ENCODE measurements at places on chromosomes 2 and 18.
A peak's percentile ranks its signal among the peaks of the same experiment; 100 is the strongest.

GRCh38 chr2:121707344-121707919 is 29.2 kb downstream of the NIFK start:
- no peak for DNase-seq

DNA sequence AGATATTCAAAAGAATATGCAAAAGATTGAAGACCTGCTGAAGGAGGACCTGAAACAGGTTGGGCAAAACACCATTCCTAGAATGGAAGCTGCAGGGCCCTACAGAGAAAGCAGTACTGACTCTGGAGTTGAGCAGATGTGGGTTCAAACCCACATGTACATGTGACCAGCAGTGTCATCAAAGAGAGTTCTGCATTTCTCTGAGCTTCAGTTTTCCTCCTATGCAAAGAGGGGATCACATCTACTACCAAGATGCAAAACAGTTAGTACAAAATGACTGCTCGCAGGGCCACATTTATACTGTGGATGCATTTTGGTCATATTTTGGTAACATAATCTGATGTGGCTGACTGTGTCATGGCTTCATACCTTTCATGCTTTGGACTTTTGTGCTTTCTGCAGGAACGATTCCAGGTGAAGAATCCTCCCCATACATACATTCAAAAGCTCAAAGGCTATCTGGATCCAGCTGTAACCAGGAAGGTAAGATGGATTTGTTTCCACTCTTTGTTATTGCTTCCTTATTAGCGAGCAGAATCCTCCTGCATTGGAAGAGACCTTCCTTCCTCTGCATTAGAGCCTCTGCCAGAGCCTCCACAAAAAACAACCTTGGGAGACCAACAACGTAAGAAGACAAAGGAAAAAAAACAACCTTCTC is 174.8 kb downstream of the PRPF40A start:
- DNase-seq, result no peak

GRCh38 chr2:5748946-5749345 is 56.8 kb downstream of the SOX11 start:
- DNase-seq, result no peak

DNA sequence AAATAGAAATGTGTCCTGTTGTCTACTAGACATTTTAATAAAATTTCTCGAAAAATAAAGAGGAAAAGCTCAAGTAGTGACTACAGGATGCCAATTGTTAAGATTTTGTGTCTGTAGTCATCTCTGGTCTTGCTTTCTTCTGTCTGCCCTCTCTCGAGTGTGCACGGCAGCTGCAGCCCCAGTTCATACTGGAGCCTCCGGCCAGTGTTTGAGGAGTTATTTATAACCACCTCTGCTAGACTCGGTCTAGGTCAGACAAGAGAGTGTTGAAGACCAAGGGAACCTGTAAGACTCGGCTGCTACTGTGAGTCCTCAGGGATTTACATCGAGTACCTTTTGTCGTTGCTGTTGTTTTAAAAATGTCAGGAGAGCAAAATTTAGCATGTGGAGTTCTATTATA is 810.1 kb upstream of the POU3F3 start:
- no peak for DNase-seq

GRCh38 chr18:11110509-11110908 is 38.9 kb downstream of the PIEZO2 start:
- DNase-seq, result no peak

GRCh38 chr2:219719521-219719920 is 92.1 kb downstream of the SLC4A3 start:
- DNase-seq, result no peak

DNA sequence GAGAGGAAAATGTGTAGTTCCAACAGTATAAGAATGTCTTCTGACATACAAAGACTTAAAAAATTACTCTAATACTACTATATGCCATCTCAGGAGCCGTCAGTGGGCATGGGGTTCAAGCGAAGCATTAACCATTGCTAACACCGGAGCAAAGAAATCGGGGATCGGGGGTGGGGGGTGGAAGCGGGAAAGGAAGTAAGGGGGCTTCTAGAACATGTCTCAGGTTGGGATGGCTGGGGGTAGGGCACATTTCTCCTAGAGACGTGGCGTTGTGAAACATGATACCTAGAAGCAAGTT is 702 bp downstream of the LMAN1 start:
- DNase-seq, result peak; percentile 66

DNA sequence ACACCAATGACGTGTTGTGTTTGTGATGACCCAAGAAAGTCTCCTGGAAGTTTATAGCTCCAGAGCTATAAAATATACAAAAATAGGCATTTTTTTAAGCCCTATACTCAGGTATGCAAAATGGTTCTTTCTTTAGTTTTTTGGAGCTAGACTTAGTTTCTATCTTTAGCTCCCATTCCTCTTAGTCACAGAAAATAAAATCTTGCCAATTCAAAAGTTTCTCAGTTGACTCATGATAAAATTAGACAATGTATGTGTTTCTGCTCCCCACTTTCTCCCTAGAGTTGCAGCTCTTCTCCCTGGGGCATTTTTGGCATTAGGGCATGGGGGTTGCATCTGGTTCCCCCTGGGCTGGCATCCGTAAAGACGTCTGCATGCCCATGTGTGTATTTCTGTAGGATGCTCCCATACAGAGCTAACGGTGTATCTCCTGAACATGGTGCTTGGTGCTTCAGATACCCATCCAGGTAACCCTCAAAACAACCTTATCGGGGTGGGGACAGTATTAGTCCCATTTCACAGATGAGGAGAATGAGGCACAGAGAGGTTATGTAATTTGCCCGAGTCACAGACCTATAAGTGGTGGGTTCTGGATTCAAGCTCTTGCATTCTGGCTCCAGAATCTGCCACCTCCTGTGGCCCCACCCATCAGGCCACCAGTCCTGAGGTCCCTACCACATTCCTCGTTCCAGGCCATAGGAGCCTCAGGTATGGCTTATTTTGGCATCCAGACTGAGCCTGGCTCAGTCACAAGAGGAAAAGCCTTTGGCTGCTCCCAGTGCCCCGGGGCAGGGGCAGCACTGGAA is 43.1 kb upstream of the ASAP2 start:
- peak; percentile 68 for DNase-seq

DNA sequence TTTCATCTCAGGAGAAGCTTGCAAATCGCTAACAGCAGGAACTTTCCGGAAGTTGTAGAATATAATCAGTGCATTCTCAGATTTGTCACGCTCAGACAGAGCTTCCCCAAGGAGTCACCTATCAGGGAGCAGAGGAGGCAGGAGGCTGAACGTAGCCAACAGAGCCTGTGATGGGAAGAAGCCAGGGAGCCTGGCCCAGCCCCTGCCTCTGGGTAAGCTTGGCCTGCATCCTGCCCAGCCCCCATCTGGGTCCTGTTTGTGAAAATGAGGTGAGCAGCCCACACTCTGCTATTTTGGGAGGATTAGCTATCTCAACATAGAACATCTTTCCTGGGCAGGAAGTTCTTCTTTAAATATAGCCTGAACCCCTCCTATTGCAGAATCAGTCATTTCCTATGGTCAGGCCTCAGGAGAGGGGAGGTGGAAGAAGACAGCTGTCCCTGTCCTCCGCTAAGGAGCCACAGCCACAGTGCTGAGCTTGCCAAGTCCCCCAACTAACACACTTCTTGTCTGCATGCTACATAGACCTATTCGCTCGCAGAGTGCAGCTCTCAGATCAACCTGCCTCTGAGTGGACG is 19.2 kb upstream of the PKDCC start:
- no peak for DNase-seq

DNA sequence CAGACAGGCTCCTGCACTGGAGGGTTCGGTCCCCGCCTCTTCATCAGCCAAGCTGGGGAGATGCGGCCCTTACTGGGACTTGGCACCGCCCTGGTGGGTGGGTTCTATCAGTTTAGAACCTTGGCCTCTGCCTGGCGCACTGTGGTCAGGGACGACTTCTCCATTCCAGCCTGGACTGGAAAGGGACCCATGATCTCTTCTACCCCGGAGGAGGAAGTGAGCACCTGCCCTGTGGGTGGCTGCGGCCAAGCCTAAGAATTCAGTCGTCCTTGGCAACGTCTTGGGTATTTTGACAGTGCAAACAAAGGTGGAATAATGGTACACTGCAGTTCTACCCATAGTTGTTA is 106.9 kb upstream of the CD302 start:
- no peak for DNase-seq

- DNase-seq, result no peak
These were observed 370.8 kb downstream of the TMEM182 start for GRCh38 chr2:103132536-103133217.

GRCh38 chr2:12513339-12513738 is 203.4 kb upstream of the TRIB2 start:
- DNase-seq, result no peak

GRCh38 chr2:88024509-88024908 is 8.2 kb upstream of the RNU2-63P start:
- no peak for DNase-seq

DNA sequence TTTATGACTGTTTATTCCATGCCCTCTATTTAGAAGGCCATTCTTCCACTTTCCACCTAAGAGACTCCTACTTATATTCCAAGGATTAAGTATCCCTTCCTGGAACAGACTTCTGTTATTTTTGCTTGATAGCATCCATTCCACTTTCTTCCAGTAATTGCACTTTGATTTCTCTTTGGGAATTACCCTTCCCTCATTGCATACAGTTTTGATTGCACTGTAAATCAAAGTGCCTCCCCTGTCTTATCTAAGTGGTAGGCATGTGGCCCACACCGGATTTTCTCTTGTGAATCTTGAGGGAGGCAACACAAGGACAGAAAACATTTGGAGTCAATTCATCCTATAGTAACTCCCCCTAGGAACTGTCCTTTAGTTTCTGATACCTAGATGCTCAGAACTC is 120.4 kb downstream of the PDE11A start:
- no peak for DNase-seq

DNA sequence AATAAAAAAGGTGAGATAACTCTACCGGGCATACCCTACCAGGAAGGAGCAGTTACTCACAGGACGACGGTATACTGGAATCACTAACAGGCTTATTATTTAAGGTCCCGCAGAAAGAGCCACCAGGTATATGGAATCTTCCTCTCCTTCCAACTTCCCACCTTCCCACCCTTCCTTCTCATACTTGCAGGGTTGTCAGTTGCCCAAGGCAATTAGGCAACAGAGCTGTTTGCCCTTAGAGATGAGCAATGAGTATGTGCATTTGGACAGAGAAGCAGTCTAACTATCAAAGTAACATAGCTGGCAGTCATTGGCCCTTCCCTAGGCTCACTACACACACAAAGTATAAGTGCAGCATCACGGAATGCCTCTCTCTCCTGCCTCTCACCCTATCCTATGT is 32.1 kb upstream of the EVA1A start:
- no peak for DNase-seq

GRCh38 chr2:80001701-80002101 is 302.9 kb downstream of the LRRTM1 start:
- peak; percentile 18 for DNase-seq

GRCh38 chr2:66457545-66457944 is 22.6 kb downstream of the MEIS1 start:
- DNase-seq, result no peak

GRCh38 chr2:229376866-229377265 is 105.8 kb upstream of the PID1 start:
- peak; percentile 42 for DNase-seq

DNA sequence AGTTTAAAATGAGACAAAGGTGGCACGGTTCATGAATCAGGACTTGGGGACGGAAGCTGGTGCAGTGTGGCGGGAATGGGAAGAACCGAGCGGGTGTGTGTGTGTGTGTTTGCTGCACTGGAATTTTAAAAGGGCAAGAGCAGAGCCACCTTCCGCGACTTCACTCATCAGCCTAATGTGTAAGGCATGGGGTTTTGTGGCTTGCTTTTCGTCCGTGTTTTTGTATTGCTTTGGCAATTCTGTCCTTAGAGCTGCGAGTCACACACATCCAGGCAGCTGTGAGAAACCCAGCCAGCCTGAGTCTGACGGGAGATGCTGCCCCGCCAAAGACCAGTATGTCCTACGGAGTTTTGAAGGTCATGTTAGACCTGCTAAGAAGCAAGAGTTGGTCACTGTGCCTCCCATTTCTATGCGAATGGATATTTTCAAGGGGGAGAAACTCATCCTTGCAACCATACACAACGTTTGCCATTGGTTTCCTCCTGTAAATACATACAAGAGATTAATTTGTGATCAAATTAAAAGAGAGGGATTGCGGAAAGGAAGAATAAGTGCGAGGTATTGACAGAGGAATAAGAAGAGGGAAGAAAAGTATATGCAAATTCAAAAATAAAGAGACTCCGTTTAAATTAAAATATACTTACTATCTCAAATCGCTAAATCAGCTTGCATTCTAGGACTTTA is 665 bp upstream of the CACNB4 start:
- DNase-seq, result peak; percentile 20

DNA sequence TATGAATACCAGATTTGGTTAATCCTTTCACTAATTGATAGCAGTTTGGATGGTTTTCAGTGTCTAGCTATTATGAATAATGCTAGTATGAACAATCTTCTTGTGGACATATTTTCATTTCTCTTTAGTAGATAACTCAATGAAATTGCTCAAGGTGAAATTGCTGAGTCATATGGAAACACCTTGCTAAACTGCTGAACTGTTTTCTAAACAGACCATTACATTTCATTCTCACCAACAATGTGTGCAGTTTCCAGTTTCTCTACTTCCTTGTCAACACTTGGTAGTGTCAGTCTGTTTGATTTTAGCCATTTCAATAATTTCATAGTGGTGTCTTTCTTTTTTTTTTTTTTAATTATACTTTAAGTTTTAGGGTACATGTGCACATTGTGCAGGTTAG is 250.0 kb downstream of the HRH4 start:
- no peak for DNase-seq

DNA sequence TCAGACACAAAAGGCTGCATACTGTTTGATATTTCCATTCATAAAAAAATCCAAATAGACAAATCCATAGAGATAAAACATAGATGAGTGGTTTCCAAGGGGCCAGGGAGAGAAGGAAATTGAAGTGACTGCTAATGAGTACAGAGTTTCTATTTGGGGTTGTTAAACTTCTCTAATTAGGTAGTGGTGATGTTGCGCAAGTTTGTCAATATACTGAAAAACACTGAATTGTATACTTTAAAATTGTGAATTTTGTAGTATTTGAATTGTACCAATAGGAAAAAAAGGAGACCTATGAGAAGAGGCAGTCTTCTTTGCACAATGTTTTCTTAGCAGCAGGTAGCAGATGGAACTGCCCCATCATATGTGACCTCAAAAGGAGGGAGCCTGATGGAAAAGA is 71.1 kb downstream of the SCN9A start:
- DNase-seq, result no peak

GRCh38 chr2:114496959-114497358 is 54.5 kb downstream of the DPP10 start:
- no peak for DNase-seq

- DNase-seq, result peak; percentile 77
These were observed 7.4 kb downstream of the CTDSP1 start for GRCh38 chr2:218406949-218407618.

DNA sequence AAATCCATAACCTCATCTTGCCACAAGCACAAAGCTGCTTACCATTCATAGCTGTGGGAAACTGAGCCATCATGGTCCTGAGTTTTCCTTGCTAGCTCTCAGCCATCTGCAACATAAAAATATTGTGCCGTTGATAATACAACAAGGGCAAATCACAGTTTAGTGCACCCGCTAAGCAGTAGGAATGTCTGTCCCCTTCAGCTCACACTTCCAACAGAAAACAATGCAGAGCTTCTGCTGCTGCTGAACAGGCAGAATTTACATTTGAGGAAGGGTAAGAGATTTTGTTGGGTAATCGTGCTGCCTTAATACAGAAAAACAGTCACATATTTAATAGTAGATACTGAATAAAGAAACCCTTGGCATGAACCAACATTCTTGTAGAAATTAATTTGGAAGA is 32.3 kb downstream of the ITSN2 start:
- no peak for DNase-seq

- peak; percentile 15 for DNase-seq
These were observed 50.6 kb upstream of the IKZF2 start for GRCh38 chr2:213202011-213202410.
